H1 (cell line): ENCODE measurements at places on chromosomes 6 and 20. TPM values are rescaled to one million over a fixed set of nuclear protein-coding genes. Genes with fewer than 3 reads are reported as not detected.

The NRSN1 gene
- total RNA-seq, result 0.29 and 0.78 TPM in 2 replicates

The NRN1 gene
- 0.26 TPM in 1 of 2 replicates, not detected in the other for total RNA-seq

DNA sequence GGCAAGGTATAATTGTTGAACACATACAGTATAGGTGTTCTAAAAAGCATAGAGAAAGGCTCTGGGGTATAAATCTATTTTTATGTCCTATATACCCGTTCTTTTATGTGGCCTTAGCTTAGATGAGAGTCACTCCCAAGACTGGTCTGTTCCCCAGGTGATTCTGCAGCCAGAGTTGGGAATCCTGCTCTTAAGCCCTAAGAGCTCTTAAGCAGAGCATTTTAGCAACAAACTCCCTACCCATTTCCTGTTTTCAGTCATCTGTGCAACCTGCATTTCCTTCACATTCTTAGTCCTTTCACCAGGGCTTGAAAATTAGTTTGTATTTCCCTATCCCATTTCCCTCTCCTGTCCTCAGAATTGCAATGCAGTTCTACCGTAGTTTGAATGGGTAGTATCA lies 166.1 kb downstream of the HS3ST5 start:
- H3K4me1 ChIP-seq, result peaks cover 15% of the 10 kb centered on the region
- no peak overlapping the region for H3K27ac ChIP-seq
- no peak overlapping the region for H3K4me3 ChIP-seq
- no peaks in the 10 kb centered on the region for H3K36me3 ChIP-seq
- DNase-seq, result no peak

GRCh38 chr6:105646391-105646867 lies 243.5 kb upstream of the PREP start:
- no peak overlapping the region for H3K27ac ChIP-seq
- H3K4me3 ChIP-seq, result no peak overlapping the region
- peaks cover 3% of the 10 kb centered on the region for H3K4me1 ChIP-seq
- DNase-seq, result no peak

DNA sequence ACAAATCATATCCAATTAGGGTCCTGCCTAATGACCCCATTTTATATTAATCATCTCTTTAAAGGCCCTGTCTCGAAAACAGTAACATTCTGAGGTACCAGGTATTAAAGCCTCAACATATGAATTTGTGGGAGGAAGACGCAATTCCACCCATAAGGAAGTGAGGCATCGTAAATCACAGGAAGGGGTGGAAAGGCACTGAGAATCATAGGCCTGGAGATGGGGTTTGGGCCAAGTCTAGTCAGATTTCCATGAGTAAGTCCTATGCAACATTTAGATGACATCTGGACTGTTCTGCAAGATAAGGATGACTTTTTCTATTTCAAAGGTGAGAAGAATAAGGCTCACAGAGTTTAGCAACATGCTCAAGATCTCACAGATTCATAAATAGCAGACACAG lies 534.0 kb downstream of the KHDRBS2 start:
- DNase-seq, result no peak
- no peak overlapping the region for H3K4me3 ChIP-seq
- no peaks in the 10 kb centered on the region for H3K36me3 ChIP-seq
- no peak overlapping the region for H3K27ac ChIP-seq

- no peak overlapping the region for H3K27ac ChIP-seq
- H3K4me1 ChIP-seq, result peaks cover 10% of the 10 kb centered on the region
- no peak for DNase-seq
- no peaks in the 10 kb centered on the region for H3K36me3 ChIP-seq
Observed at GRCh38 chr6:3796719-3797041, 45.2 kb upstream of the PXDC1 start.
